ENCODE measurements at places on chromosomes 16 and 17. TPM values are rescaled to one million over a fixed set of nuclear protein-coding genes. Genes with fewer than 3 reads are reported as not detected.

DNA sequence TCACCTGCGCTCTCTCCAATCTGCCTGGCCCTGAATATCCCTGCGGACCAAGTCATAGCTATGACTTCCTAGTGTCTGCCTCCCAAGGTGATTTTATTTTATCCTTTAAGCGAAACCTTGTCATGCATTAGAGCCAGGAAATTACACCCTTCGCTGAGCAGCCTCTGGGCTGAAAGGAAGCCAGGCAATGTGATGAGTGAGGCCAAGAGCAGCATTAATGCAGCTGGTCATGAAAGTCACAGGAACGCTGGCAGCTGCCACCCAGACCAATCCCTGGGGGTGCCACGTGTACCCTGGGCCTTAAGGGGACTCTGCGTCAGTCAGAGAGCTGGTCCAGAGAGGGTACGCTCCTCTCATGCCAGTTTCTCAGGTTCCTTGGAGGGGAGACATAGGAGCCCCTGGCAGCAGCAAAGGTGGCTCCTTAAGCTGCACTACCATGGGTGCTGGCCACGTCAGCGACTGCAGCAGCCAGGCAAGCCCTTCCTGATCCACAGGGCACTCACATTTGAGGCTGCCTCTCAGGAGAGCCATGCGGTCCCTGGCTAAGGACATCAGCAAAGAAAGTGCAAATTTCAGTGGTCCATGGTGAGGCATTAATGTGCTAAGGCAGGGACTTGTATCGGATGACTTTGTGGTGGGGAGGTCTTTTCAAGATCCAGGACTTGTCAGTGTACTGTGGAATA lies 42.7 kb upstream of the WSCD1 start:
- peak; percentile 57 for DNase-seq

DNA sequence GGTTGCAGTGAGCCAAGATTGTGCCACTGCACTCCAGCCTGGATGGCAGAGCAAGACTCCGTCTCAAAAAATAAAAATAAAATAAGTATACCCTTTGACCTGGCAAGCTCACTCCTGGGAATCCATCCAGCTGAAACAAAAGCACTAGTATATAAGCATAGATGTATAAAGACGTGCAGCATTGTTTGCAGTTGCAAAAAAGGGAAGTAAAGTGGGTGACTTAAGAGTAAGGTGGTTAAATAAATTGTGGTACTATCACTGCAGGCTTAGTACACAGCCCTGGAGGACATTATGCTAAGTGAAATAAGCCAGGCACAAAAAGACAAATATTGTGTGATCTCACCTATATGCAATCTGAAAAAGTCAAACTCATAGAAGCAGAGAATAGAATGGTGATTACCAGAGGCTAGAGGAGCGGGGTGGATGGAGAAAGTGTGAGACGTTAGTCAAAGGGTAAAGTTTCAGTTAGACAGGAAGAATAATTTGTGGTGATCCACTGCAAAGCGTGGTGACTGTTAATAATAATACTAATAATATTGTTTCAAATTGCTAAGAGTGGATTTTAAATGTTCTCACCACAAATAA lies 113.0 kb downstream of the MYO1D start:
- DNase-seq = no peak

- no peak for DNase-seq
Observed at GRCh38 chr17:27544350-27545131, 86.4 kb upstream of the LGALS9 start.

DNA sequence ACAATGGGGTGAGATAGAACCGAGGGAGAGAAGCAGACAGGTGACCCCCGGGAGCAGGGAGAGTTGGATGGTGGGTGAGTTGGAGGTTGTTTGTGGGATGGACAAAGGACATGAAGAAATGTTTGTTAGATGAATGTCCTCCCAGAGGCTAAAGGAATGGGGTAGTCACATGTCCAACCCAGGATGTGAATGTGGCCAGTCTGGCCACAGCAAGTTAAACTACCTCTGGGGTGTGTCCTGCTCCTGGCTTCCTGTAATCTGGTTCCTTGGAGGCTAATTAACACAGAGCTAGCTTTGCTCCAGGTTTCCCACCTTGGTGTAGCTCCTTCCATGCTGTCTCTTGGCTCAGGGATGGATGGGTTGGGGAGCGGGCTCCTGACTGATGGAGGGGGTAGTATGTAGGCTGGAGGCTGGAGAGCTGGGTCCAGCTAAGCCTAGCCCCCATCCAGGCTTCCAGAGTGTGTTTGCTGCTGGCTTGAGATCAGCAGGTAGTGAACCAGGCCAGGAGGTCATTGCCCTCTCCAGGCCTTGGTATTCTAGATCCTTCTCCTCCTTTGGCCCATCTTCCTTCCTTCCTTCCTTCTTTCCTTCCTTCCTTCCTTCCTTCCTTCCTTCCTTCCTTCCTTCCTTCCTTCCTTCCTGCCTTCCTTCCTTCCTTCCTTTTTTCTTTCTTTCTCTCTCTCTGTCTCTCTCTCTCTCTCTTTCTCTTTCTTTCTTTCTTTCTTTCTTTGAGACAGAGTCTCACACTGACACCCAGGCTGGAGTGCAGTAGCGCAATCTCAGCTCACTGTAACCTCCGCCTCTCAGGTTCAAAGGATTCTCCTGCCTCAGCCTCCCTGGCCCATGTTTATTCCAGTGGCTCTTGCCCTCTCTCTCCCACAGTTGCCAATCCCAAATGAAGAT lies 28.0 kb upstream of the UBE2G1 start:
- no peak for DNase-seq

Gene CEP95
- total RNA-seq = 49.3 TPM

Gene SLC5A2
- 4.8 TPM for total RNA-seq

DNA sequence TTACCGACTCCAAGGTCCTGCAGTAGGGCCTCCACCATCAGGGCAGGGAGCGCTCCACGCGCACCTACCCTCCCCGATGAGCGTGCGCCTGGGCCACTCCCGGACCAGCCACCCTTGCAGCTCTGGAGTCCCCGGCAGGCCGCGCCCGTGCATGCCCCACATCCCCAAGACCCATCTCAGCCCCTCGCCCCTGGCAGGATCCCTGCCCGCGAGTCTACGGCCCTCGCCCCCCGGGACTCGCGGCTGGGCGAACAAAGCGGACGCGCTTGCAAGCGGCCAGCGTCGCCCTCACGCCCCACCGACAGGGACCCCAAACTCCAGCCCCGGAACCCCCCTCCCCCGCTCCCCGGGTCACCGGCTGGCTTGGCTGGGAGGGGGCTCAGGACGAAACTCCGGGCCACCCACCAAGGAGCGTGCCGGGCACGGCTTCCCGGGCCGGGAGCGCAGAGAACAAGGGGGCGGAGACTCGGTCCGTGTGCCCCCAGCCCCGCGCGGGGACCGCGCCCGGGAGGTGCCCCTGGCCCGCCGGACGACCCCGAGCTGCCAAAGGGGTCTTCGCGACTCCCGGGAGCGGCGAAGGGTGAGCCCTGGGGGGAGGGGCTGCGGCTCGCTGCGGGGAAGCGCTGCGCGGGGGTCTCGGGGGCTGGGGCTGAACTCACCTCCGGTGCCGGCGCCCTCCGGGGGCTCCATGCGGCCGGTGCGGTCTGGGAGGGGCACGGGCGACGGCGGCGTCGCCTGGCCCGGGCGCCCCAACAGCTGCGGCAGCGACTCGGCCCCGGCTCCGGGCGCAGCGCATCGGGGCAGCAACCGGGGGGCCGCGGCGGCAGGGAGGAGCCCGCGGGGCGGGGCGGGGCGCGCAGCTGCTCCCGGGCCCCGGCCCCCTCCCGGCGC lies at the start of gene DBNDD1:
TSS of gene DBNDD1 (minus strand) at position 805 of the 891 bp plus-strand sequence. CDS start at position 690, 115 bp downstream.
- no peak for DNase-seq

Gene ABCC11
- total RNA-seq = not detected

DNA sequence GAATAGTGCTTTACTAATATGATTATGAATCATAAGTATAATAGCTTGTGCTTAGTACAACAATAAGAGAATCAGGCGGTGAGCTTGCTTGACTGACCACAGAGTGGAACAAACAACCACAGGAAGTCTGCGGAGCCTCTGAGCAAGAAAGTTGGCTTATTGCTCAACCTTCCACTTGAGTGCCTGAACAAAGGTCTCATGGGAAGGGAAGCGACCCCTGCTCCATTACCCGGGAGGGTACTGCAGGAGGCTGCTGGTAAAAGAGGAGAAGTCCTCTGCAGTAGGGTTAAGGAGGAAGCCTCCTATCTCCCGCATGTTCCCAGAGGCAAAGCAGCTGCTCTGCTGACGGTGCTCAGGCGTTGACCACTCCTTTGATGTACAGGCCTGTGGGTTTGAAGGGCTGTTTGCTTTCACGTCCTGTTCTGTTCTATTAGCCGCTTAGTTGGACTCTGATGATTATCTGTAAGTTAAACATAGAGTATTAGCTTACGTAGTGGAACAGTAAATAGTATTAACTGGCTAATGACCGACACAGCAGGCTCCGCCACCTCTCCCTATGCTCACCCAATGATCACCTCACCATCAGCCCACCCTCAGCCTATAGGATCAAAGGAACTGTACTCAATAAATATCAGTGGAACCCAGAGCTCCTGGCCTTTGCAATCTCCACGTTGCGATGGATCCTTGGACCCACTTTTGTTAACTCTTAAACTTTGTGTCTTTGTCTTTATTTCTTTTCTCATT lies 17.5 kb downstream of the ALOX15B start:
- DNase-seq = peak; percentile 31

Measured in kidney (tissue), 22 donors.